Cardiac ventricle fibroblast (primary cell): ENCODE measurements at places on chromosomes 4 and X. TPM values are rescaled to one million over a fixed set of nuclear protein-coding genes. Genes with fewer than 3 reads are reported as not detected.

The GPAT3 gene
- total RNA-seq, result 0.62 and 1.5 TPM in 2 replicates

The AREG gene
- total RNA-seq, result 9.2 and 13.9 TPM in 2 replicates

The RPL34 gene
- total RNA-seq, result 1,617 and 2,076 TPM in 2 replicates

The SOD3 gene
- 183 and 187 TPM in 2 replicates for total RNA-seq

The CXXC4 gene
- not detected in 2 replicates for total RNA-seq

The HTN3 gene
- not detected in 2 replicates for total RNA-seq

The ATP2B3 gene
- total RNA-seq, result not detected in 2 replicates

The WNK3 gene
- total RNA-seq, result 0.81 and 1.4 TPM in 2 replicates

The EREG gene
- 0.25 and 0.54 TPM in 2 replicates for total RNA-seq

The UGT2A1 gene
- not detected in 2 replicates for total RNA-seq

The F8A2 gene
- not detected in 2 replicates for total RNA-seq

The CXCL11 gene
- not detected in 2 replicates for total RNA-seq

The MAGEA8 gene
- not detected in 2 replicates for total RNA-seq

The ALPK1 gene
- total RNA-seq, result 7.5 and 8.5 TPM in 2 replicates

The GLRA2 gene
- total RNA-seq, result not detected in 2 replicates

The ZNF185 gene
- total RNA-seq, result 1.6 and 2.2 TPM in 2 replicates

The SPANXN3 gene
- not detected in 2 replicates for total RNA-seq

The TCEAL2 gene
- not detected in 2 replicates for total RNA-seq

The CYLC1 gene
- total RNA-seq, result not detected in 2 replicates

The FAT1 gene
- 79.1 and 97.8 TPM in 2 replicates for total RNA-seq

The F8A1 gene
- total RNA-seq, result 18.8 and 25.0 TPM in 2 replicates

The RASGEF1B gene
- 1.7 and 2.1 TPM in 2 replicates for total RNA-seq

The SERPINA7 gene
- total RNA-seq, result not detected in 2 replicates

The MAGED4B gene
- total RNA-seq, result 14.3 and 17.2 TPM in 2 replicates

The MEPE gene
- not detected in 2 replicates for total RNA-seq

The INTS6L gene
- 1.9 and 2.4 TPM in 2 replicates for total RNA-seq
